ENCODE measurements at places on chromosomes 11 and 22.

- DNase-seq = no peak
These were observed 27.7 kb upstream of the APOL5 start for GRCh38 chr22:35690001-35690400.

GRCh38 chr11:69878144-69878883 lies 59.1 kb upstream of the FGF3 start:
- no peak for DNase-seq

GRCh38 chr22:29994943-29995342 lies 85.3 kb upstream of the HORMAD2 start:
- no peak for DNase-seq

GRCh38 chr11:64218628-64219353 lies 7.2 kb downstream of the TRPT1 start:
- DNase-seq = no peak
